Hair follicle dermal papilla cell (primary cell): ENCODE measurements at places on chromosomes 2 and 18. TPM values are rescaled to one million over a fixed set of nuclear protein-coding genes. Genes with fewer than 3 reads are reported as not detected.

The NAB1 gene
- 40.1 and 51.8 TPM in 2 replicates for total RNA-seq

The KLHL30 gene
- 1.8 and 3.6 TPM in 2 replicates for total RNA-seq

The CXCR1 gene
- not detected in 2 replicates for total RNA-seq

The FRZB gene
- 0.32 and 0.73 TPM in 2 replicates for total RNA-seq

The BMP10 gene
- total RNA-seq, result not detected in 2 replicates

The NEU2 gene
- total RNA-seq, result not detected in 2 replicates

The DAW1 gene
- total RNA-seq, result not detected in 2 replicates

The ZDBF2 gene
- 6.3 and 11.7 TPM in 2 replicates for total RNA-seq

The HOXD9 gene
- 8.4 and 8.9 TPM in 2 replicates for total RNA-seq

The PDCD1 gene
- total RNA-seq, result not detected in 2 replicates

The ACAA2 gene
- total RNA-seq, result 46.7 and 54.0 TPM in 2 replicates

The GPD2 gene
- 48.6 and 49.7 TPM in 2 replicates for total RNA-seq

The CRYBA2 gene
- not detected in 2 replicates for total RNA-seq

The PDE11A gene
- under 0.01 and 0.36 TPM in 2 replicates for total RNA-seq

The STPG4 gene
- 0.49 TPM in 2 replicates for total RNA-seq

The SFTPB gene
- total RNA-seq, result not detected in 2 replicates

The TACR1 gene
- total RNA-seq, result 0.12 and 0.49 TPM in 2 replicates

The KCNG2 gene
- total RNA-seq, result not detected in 2 replicates

The TMEM247 gene
- total RNA-seq, result not detected in 2 replicates
